ENCODE measurements at places on chromosomes 4 and X.

DNA sequence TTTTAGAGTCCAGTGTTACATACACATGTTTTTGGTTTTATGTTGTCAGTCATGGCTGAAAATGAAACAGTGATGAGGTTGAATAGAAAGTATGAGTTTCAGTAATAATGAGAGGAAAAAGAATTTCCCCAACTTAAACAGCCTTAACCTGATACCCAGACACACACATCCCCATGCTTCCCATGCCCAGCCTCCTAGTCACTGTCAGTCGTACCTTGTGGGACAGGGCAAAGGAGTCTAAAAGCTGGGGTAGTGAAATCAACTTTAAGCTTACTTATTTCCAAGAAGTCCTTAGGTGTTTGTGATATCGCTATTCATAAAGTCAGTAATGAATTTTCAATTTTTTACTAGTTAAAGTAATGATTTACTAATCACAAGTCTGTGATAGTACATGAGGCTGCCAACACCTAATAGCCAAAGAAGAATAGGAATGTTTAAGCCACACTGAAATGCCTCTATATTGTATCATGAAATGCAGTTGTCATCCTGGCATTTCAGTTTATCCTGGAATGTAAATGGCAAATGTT is 24.3 kb upstream of the GPR34 start:
- DNase-seq: no peak

DNA sequence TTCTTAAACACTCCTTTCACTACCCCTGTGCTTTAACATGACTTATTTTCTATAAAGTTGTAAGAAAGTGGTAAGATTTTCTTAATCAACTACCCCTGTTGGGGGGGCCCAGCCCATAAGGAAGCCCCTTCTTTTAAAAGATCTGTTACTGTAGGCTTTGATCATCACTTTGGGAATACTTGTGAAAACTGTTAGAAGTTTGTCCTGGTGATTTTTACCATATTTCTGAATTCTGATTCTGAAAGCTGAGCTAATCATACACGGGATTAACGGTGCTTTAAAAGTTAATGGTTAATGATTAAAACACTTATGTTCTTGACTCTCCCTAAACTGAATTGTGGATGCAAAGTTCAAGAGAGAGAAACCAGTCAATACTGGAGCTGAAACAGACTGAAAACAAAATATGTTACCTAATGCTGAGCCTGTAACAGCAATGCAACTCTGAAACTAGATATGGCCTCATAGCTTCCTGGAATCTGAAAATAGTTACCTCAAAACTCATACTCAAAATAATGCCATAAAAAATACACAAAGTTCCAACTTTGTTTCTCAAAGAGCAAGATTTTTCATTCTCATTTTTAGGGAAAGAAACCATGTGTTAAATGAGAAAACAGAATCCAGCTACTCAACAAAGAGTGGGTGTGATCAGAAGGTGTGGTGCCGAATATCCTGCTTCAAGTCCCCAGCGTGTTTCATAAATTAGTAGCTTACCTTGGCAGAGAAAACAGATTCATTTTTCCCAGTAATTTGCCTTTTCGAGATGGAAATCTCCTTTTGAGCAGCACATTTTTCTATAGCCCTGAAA is 31.6 kb downstream of the ADH7 start:
- DNase-seq: no peak

DNA sequence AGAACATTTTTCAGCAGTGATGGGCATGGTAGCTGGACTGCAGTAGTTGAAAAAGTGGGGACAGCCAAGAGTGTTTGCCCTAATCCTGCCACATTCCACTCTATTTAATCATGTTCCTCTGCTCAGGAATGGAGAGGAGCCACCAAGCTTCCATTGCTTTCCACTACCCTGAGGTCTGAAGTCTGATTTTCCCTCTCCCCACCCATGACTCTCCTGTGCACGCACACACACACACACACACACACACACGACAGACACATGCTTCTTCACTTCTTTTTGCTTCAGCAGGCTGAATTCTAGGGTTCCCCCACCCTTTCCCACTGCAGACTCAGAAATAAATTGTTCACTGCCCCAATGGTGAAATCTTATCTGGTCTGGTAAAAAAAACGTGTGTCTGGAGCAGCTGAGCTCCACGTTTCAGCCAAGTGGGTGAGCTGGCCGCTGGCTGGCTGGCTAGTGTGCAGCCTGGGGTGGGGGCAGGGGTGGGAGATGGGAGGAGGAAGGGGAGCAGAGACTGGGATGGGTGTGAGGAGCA is 142.7 kb upstream of the NALF2 start:
- DNase-seq: no peak

DNA sequence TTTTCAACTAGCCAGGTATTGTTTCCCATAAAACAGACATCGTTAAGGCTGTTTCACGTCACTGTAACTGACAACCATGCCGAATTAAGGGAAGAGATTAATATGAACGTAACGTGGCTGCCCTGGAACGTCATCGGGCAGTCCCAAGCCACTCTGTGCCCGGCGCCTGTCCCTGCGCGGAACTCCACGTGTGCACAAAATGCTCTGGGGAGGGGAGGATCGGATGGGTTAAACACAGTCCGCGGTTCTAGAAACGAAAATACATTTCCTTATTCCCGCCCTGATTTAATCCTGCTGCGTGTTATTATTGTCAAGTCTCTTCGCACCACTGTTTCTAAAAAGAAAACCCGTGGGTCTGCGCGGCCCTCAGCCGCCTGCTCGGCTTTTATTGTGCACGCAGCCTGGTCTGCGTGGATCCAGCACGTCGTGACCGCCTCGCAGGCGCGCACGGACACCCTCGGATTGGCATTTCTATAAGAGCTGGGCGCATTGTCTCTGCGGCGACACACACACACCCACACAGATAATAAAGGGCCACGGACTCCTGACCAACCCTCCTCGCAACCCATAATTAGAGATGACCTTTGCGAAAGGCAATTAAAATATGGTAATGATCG is 69.6 kb upstream of the BCOR start:
- peak; percentile 60 for DNase-seq

DNA sequence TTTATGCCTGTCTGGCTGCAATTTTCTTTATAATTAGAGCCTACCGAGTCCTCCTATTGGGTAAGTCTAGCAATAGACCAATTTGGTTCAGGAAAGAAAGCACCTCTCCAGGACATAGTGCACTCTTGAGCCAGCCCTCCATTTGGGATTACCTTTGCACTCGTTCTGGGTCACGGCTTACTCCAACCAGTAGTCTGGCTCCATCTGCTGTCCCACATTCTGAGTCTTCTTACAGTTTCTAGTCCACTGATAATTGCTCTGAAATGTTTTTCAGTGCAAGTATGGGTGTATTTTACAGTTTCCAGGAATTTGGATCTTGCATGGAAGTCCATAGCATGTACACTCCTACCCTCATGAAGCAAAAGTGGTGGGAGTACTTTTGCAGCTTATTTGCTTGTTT is 34.8 kb upstream of the USP51 start:
- no peak for DNase-seq

DNA sequence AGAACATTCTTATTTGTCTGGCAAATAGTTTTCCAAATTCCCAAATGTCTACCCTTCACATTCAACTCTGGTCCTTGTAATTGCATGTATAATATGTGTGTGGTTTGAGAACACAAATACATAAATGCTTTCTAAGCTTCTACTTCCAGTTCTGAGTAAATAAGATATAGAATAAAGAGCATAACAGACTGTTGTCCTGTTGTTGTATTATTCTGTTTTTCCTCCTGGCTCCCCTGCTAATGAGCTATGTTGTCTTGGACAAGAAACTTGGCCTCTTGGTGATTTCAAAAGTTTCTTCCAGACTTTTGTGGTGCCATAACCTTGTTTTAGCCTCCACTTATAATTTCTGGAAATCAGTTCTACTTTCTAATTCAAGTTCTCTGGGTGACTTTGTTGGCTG is 75.3 kb upstream of the USP38 start:
- DNase-seq: no peak

GRCh38 chrX:9231491-9231890 is 197.6 kb upstream of the FAM9B start:
- DNase-seq: no peak

DNA sequence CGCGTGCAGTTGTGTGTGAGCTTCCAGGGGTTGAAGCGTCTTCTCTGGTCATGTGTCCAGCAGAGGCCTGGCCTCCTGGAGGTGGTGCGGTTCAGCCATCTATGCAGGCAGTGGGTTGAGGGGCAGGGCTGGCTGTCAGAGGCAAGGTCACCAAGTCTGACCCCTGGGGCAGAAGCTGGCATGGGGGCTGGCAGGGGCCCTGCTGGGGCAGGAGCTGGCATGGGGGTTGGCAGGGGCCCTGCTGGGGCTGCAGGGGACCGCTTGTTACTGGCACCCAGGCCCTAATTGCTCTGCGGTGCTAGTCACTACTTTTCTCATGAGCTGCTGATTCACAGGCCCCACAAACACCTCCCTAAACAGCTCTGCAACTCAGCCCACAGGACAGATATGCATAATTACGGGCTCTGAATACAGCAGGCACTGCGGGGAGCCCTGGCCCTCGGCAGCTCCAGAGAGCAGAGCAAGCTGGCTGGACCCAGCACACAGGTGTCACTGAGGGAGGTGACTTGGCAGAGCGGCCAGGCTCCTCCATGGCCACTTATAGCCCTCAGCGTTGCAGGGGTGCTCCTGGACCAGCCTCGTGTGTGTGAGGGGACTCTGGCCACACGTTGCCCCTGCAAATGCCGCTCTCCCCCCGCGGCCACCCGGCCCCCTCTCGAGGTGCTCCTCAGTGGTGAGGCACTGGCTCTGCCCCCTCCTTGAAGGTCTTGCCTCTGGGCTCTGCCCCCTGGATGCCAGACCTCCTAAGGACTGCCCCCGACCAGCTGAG is 32.7 kb downstream of the CPLX1 start:
- DNase-seq: no peak

- DNase-seq: peak; percentile 24
Measured at GRCh38 chr4:153221783-153222706, 17.8 kb downstream of the TRIM2 start.

- no peak for DNase-seq
Measured at GRCh38 chr4:70704931-70705182, 16.5 kb downstream of the UTP3 start.

DNA sequence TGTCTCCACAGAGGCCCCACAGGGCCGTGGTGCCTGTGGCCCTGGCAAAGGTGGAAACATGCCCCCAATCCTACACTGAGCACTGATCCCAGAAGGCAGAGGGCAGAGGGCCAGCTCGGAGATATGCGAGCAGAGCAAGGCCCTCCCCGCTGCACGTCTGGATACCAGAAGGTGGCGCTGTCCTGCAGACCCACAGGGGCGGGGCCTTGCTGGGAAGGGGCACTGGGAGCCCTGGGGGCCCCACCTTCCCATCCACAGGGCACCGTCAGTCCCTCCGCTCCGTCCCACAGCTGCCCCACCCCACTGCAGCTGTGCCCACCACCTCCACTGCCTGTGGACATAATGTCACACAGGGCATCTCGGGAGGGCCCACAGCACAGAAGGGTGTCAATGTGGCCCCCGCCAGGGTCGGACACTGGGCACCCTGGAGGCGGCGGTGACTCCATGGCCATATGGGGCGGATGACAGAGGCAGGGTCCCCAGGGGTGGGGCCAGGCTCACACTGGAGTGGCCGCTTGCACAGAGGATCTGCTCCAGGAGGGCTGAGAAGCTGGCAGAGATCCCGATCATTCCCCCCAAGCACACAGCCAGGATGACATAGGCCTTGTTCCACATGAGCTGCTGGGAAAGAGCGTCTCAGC is 4.8 kb downstream of the SLC49A3 start:
- DNase-seq: peak; percentile 49

DNA sequence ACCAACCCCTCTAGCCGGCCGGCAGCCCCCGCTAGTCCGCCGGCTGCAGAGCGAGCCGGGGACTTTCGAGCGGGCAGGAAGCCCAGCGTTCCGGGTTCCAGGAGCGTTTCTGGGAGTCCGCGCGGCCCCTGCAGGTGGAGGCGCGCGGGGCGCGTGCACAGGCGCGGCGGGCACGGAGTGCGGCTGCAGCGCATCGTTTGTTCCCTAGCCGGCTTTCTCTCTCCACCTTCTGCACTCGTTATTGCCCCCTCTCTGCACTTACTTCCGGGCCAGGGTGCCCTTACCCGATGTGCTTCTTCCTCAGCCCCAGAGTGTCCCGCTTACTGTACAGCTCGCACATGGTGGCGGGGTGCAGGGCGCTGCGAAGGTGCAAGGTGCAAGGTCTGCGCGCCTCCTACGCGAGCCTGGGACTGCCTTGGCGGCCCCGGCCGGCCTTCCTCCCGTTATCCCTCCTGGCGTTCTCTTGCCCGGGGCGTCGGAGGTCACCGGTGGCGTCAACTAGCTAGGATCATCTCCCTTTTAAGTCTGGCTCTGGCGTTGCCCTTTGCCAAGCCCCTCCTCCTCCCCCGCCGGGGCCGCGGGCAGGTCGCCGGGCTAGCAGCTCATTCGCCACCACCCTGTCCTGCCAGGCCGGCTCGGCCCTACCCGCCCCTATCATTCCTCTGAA is at the start of gene ETNPPL:
Gene ETNPPL (minus strand): TSS at position 495 of the 667 bp plus-strand sequence. CDS start 155 bp downstream, at position 340.
- DNase-seq: no peak

GRCh38 chrX:109409181-109409580 is 72.7 kb downstream of the GUCY2F start:
- no peak for DNase-seq

- no peak for DNase-seq
Measured at GRCh38 chr4:7336732-7337131, 98.0 kb downstream of the PSAPL1 start.

DNA sequence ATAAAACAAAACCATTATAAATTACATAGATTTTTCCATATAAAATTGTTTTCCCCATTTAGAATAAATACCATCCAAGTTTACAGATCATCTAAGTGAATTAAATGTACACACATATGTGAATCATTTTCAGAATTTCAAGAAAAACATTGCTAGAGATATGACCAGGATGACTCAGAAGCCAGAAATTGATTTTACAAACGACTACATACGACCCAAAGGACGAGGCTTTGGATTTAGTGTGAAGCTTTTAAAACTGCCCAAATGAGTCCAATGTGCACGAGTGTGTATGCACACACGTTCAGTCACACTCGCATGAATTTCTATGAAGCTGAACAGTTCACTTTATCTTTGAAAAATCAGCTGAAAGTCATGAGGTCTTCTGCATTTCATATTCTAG is 37.9 kb downstream of the MFAP3L start:
- DNase-seq: no peak

DNA sequence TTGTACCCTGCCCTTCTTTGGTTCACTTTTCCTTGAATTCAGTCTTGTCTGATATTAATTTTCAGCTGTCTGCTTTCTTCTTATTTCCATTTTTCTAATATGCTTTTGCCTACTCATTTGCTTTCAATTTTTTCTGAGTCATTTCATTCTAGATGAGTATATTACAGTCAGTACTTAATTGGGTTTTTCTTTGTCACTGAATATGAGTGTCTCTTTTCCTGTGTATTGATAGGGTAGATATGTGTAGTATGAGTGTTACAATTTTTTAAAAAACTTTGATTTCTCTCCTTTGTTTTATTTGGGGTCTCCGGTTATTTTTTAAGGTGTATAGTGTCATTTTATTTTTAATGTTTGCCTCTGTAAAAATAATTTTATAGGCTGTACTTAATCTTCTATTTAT is 222.2 kb downstream of the IDS start:
- DNase-seq: no peak

GRCh38 chr4:186693159-186693815 is 30.4 kb downstream of the FAT1 start:
- DNase-seq: no peak

- no peak for DNase-seq
Measured at GRCh38 chr4:1584498-1584897, 99.6 kb downstream of the FAM53A start.

All from CD4-positive, alpha-beta T cell treated with Interferon alpha-2 for 1 hour (primary cell).